Activated CD4-positive, alpha-beta T cell treated with anti-CD3 and anti-CD28 coated beads for 24 hours (primary cell): ENCODE measurements at places on chromosomes 5 and 9.

- DNase-seq: no peak
These were observed 112.5 kb downstream of the FAM114A2 start for GRCh38 chr5:153926201-153926600.

DNA sequence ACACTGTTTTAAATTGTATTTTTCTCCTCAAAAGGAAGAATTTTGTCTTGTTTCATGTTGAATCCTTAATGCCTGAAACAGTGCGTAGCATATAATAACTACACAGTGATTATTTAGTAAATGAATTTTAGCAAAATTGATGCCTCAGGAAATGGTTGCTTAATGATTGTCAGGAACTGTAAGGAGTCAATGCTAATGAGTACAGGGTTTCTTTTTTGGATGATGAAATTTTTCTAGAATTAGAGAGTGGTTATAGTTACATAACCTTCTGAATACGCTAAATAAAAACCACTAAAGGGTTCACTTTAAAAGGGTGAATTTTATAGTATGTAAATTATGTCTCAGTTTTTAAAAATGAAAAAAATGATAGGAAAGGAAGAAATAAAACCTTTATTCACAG is 14.9 kb downstream of the FAM151B start:
- DNase-seq: no peak

DNA sequence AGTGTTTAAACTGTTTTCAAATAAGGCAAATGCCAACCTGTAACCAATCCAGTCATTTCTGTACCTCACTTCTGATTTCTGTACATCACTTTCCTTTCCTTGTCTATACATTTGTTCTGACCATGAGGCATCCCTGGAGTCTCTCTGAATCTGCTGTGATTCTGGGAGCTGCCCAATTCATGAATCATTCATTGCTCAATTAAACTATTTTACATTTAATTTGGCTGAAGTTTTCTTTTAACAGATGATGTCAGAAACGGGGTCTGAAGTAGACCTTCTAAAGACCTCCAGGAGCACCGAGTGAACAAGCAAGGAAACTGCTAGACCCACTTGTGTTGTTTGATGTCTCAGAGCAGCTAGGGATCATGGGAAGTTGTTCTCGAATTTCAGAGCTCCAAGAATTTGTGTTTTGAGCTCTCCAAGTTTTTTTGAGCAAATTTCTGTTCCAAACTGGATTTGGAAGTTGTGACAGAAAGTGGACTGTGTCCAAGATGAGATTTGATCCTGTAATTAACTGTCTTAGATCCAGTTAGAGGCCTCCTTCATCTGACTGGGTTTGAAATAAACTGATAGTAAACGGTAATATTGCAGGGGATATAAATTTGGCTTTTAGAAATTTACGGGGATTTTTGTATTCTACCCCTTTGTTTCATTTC is 490.8 kb upstream of the ST8SIA4 start:
- DNase-seq: no peak

- DNase-seq: no peak
These were observed 87.4 kb downstream of the PTCD2 start for GRCh38 chr5:72407541-72407940.

DNA sequence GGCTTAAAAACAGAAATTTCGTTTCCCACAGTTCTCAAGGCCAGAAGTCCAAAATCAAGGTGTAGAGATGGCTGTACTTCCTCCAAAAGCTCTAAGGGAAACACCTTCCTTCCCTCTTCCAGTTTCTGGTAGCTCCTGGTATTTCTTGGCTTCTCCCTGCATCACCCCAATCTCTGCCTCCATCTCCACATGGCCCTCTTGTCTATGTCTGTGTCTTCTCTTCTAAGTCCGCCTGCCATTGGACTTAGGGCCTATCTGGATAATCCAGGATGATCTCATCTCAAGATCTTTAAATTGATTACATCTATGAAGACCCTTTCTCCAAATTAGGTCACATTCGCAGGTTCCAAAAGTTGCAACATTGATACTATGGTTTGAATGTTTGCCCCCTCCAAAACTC is 105.6 kb downstream of the ATPSCKMT start:
- DNase-seq: no peak

DNA sequence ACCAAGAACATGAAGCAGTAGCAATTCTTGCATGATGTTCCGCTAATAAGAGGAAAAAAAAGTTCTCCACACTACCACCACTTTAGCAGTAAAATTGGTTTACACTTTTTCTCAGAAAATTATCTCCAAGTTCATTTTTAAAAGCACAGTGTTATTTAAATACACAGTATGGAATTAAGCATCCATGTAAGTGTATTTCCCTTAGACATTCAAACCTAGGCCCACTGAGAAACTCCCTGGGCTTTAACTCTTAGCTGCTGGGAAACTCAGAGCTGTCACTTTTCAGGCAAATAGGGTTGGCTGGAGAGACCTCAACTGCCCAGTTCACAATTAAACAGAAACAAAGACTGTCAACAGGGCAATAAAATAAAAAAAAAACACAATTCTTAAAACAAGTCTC is 2.7 kb downstream of the GNAQ start:
- DNase-seq: no peak

DNA sequence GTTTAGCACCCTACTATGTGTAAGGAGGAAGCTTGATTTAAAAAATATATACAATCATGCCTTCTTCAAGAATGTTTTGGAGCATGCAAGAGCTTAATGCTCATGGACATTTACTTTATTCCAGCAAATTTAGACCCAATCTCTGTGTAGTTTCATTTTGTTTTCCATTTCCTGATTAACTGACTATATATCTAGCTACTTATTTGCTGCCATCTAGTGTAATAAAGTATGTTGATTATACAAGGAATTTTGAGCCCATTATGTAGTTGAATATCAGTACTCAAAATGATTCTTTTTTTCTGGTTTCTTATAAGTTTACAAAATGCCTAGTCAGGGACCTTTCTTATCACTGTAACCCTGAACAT is 100.0 kb upstream of the CCDC152 start:
- DNase-seq: no peak

DNA sequence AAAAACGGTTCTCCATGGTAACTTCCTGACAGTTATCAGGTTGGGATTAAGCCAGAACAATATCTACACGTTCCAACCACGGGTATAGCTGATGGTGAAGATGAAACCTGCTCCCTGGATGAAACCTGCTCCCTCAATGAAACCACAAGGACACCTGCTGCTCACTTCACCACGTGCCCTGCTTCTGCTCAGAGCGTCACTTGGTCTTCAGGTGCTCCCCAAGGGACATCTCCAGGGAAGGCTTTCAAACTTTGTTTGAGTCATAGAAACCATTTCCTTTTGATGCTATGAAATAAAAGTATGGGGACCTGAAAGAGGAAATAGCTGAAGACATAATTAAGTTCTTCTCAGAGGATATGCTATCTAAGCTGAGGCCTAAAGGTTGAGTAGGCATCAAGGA is 242.4 kb downstream of the MED10 start:
- no peak for DNase-seq

- DNase-seq: no peak
These were observed 61.6 kb upstream of the RPL26L1 start for GRCh38 chr5:172897481-172898217.

DNA sequence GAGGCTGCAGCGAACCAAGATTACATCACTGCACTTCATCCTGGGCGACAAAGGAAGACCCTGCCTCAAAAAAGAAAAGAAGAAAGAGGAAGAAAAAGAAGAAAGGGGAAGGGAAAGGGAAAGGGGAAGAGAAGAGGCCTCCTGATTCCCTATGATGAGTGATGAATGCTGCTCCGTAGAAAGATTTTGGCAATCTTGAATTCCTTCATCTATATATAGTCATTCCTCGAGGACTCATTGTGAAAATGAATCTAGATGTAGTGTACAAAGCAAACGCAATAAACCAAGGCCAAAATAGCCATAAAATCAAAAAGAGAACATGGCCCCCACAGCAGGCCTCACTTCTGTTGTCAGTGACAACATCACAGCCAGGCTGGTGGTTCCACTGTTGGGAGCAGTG is 218.0 kb downstream of the DCP2 start:
- DNase-seq: no peak
